ENCODE measurements at places on chromosomes 7 and 10. TPM values are rescaled to one million over a fixed set of nuclear protein-coding genes. Genes with fewer than 3 reads are reported as not detected.

The SLC29A3 gene
- 7.3 TPM for total RNA-seq

The TAS2R41 gene
- total RNA-seq: not detected

DNA sequence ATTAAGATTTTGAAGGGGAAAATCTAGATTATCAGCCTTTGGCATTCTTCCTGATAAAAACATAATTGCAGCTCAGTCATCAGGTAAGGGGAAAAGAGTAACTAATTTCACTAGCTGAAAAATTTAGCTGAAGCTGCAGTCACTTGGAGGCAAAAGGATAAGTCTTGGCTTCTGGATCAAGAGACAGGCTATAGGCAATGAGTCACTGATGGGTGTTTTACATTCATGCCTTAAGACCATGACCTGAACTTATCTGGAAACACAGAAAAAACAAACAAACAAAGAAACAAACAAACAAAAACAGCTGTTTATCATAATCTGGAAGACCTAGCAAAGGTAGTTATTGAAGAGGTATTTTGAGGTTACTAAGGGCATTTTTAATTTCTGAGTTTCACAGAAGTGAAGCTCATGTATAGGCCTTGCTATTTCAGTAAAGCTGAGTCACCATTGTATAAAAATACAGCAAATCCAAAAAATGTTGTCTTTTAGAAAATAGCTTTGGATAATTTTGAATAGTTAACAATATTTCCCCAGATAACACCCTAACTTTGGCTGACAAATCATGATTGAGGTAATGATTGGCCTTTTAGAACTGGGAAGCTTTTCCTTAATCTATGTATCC is 40.3 kb downstream of the ZNF22 start:
- peaks cover 6% of the 10 kb centered on the region for H3K27me3 ChIP-seq
- no peaks in the 10 kb centered on the region for H3K4me1 ChIP-seq
- H3K36me3 ChIP-seq: no peaks in the 10 kb centered on the region
- no peak overlapping the region for H3K4me3 ChIP-seq
- no peak for DNase-seq

The ARL4A gene
- total RNA-seq: 14.8 TPM

GRCh38 chr7:22574754-22575520 is 74.9 kb upstream of the STEAP1B start:
- H3K36me3 ChIP-seq: no peaks in the 10 kb centered on the region
- no peak for DNase-seq
- no peak overlapping the region for H3K27ac ChIP-seq
- peaks cover 62% of the 10 kb centered on the region for H3K27me3 ChIP-seq

DNA sequence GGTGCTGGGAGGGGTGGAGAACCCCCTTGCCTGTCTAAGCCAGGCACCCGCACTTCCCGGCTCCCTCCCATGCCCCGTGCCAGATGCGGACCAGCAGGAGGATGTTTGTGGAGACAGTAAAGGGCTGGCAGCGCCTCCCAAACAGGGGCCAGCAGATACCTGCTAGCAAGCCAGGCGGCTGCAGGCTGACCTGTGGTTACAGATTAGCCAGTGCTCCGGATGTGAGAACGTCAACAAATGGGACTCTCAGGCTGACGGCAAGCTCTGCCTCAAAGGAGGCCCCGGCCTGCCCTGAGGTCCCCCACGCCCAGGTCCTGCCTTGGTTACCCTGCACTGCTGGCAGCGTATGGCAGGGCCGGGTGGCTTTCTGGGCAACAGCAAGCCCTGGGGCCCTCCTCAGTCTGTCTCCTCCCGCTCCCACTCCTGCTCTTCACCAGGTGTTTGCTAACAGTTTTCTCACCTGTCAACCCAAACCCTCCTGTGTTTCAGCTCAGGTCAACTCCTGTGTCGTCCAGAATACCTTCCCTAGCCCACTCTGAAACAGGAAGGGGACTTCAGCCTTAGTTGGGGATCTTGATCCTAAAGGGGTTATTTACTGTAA is 85.4 kb downstream of the NEURL1 start:
- no peak overlapping the region for H3K4me3 ChIP-seq
- no peak overlapping the region for H3K27ac ChIP-seq
- H3K27me3 ChIP-seq: peaks cover 11% of the 10 kb centered on the region

All from activated T-helper 2 cell treated with anti-CD3 and anti-CD28 coated beads, Interferon-gamma antibody, Interleukin-2, Interleukin-4, amounts not matched to agents 10 μg/mL and 5 μg/mL and 100 μg/mL, durations not matched to agents 14 hours and 24 hours and 36 hours (primary cell).